ENCODE measurements at places on chromosomes 7 and 10.

GRCh38 chr7:45033931-45034290, 33.9 kb downstream of the CCM2 start:
- no peaks in the 10 kb centered on the region for H3K4me1 ChIP-seq
- no peak for DNase-seq
- H3K4me3 ChIP-seq: no peak overlapping the region
- no peaks in the 10 kb centered on the region for H3K27me3 ChIP-seq
- H3K27ac ChIP-seq: no peak overlapping the region

DNA sequence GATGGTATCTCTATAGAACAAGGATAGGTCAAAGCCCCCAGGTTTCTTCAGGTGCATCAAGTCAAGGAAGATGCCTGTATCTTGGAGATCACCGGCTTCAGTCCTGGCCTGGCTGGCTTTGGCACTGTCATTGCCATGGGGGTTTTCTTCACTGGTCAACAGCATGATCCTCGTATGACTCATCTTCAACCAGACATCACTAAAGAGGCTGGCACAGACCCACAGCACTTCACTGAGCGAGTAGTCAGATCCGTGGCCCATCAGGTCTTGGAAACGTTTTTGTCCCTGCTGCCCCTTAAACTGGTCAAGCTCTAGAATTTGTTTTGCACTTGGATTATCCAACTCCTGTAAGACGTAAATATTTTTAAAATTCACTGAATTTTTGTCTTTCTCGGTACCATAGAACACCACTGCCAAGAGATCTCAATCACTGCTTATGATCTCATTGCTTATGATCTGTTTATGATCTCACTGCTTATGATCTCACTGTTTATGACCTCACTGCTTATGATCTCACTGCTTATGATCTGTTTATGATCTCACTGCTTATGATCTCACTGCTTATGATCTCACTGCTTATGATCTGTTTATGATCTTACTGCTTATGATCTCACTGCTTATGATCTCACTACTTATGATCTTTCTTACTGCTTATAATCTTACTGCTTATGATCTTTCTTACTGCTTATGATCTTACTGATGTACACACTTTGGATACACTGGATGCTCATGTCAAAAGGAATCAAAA, 135.2 kb downstream of the CYP26A1 start:
- H3K4me1 ChIP-seq: no peaks in the 10 kb centered on the region
- DNase-seq: no peak
- no peak overlapping the region for H3K27ac ChIP-seq
- no peaks in the 10 kb centered on the region for H3K27me3 ChIP-seq
- H3K36me3 ChIP-seq: no peaks in the 10 kb centered on the region

GRCh38 chr7:135645296-135645904, 16.9 kb upstream of the STMP1 start:
- no peak for DNase-seq
- no peaks in the 10 kb centered on the region for H3K4me1 ChIP-seq
- no peak overlapping the region for H3K4me3 ChIP-seq
- H3K27me3 ChIP-seq: no peaks in the 10 kb centered on the region

DNA sequence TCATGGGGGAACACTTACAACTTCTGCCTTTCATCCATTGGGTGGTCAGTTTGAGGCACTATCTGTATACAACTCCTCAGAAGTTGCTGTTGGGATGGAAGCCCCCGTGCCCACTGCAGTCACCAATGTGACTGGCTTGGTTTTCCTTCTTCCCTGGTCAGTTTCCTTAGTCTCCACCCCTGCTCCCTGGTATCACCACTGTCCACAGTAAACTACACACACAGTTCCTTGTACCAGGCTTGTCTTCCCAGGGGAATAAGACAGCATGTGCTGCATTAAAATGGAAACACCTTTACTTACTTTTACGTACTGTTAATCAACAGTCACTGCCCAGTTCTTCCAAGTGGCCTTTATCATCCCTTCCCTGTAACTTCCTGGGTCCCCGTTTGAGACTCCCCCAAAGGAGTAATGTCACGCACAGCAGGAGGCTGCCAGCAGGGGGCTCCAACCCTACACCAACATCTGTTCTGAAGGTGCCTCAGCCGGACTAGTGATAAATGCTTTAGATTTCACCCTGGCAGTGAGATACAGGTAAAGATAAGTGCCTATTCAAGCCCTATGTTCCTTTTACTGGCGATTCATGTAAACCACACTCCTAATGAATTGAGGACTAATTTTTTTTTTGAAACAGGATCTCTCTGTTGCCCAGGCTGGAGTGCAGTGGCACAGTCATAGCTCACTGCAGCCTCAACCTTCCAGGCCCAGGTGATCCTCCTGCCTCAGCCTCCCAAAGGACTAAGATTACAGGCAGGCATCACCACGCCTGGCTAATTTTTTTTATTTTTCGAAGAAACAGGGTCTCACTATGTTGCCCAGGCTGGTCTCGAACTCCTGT, 45.3 kb upstream of the PIK3AP1 start:
- H3K4me3 ChIP-seq: no peak overlapping the region
- H3K27me3 ChIP-seq: no peaks in the 10 kb centered on the region
- DNase-seq: peak; percentile 72
- no peak overlapping the region for H3K27ac ChIP-seq
- H3K36me3 ChIP-seq: no peaks in the 10 kb centered on the region

DNA sequence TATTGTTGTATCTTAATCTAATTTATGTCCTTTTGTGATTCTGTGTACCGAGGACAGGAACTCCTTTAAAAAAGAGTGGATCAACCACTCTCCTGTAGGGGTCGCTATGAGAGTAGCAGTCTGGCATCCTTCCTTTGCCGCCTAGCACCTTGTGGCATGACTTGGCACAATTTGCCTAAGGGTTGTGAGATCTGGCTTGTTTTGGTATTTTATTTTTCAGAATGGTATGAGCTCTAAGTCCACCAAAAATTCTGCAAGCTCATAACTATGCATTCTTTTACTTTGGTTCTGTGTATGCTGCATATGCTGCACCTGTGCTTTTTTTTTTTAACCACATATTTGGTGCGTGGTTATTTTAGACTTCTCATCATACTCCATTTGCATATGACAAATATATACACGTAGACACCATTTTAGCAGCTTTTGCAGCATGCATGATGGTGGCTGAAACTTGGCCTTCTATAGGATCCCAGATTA, 112.8 kb downstream of the CDK14 start:
- H3K4me1 ChIP-seq: peaks cover 35% of the 10 kb centered on the region
- H3K36me3 ChIP-seq: no peaks in the 10 kb centered on the region
- no peak overlapping the region for H3K27ac ChIP-seq
- DNase-seq: no peak

GRCh38 chr7:150403376-150404171, 24.4 kb downstream of the ZNF775 start:
- no peaks in the 10 kb centered on the region for H3K36me3 ChIP-seq
- peaks cover 23% of the 10 kb centered on the region for H3K4me1 ChIP-seq
- DNase-seq: no peak
- H3K4me3 ChIP-seq: no peak overlapping the region
- H3K27me3 ChIP-seq: no peaks in the 10 kb centered on the region

GRCh38 chr7:130350945-130351790, 6.6 kb downstream of the CPA5 start:
- H3K36me3 ChIP-seq: no peaks in the 10 kb centered on the region
- no peak overlapping the region for H3K4me3 ChIP-seq

GRCh38 chr10:48215486-48216203, 58.9 kb downstream of the FRMPD2 start:
- no peaks in the 10 kb centered on the region for H3K4me1 ChIP-seq
- H3K4me3 ChIP-seq: no peak overlapping the region
- no peaks in the 10 kb centered on the region for H3K27me3 ChIP-seq
- no peaks in the 10 kb centered on the region for H3K36me3 ChIP-seq

DNA sequence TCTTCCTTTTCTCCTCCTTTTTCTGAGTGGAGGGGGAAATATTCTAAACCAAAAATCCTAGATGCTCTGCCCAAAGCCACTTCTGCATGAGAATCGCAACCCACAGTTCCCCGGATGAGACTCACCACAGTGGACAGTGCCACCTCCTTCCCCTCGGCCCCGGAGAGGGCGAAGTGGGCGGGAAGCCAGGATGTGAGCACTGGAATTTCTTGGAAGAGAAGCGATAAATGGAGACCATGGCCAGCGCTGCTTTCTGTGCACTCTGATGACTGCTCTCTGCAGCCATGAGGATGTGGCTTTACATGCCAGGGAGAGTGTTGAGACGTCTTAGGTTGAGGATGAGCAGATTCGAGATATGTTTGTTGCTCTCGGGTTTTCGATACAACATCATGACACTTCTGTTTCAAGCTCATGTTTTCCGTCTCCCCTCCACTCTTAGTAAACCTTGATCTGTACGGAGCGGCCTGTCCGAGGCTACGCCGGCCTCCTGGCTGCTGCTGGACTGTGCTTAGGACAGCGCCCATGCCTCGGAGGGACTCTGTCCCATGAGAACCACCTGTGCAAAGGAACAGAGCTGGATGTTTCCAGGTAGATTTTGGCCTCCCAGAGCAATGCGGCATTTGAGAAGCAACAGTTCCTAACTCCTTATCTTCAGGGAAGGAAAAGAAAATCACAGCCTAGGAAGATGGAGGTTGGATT, 414.6 kb upstream of the FOXK1 start:
- H3K27ac ChIP-seq: no peak overlapping the region
- no peaks in the 10 kb centered on the region for H3K27me3 ChIP-seq
- no peaks in the 10 kb centered on the region for H3K36me3 ChIP-seq
- H3K4me3 ChIP-seq: no peak overlapping the region

DNA sequence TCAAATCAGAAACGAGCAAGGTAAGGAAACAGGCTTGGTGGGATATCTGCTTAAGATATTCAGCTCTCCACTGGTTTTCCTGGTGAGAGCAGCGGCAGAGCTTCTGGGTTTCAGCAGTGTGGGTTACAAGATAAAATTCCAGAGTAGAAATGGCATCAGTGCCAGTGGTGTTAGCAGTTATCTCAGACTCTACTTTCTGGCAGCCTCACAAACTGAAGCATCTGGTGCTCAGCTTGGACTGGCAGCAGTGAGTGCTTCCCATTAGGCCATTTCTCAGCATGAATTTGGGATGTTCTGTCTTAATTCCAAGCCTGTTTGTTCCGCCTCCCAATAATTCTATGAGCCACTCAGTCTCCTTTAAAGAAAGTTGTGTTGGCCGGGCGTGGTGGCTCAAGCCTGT, 6.9 kb upstream of the GSTO2 start:
- H3K27me3 ChIP-seq: no peaks in the 10 kb centered on the region
- H3K36me3 ChIP-seq: peaks cover 14% of the 10 kb centered on the region
- DNase-seq: no peak

- H3K4me1 ChIP-seq: peaks cover 21% of the 10 kb centered on the region
- H3K27ac ChIP-seq: peak overlapping the region; percentile 73
- H3K27me3 ChIP-seq: no peaks in the 10 kb centered on the region
- peak; percentile 70 for DNase-seq
- no peaks in the 10 kb centered on the region for H3K36me3 ChIP-seq
These were observed 558 bp downstream of the VOPP1 start for GRCh38 chr7:55571511-55572377.

GRCh38 chr10:24715246-24715769, 8.4 kb downstream of the ARHGAP21 start:
- H3K4me3 ChIP-seq: no peak overlapping the region
- H3K27me3 ChIP-seq: no peaks in the 10 kb centered on the region
- no peak overlapping the region for H3K27ac ChIP-seq
- H3K36me3 ChIP-seq: no peaks in the 10 kb centered on the region

DNA sequence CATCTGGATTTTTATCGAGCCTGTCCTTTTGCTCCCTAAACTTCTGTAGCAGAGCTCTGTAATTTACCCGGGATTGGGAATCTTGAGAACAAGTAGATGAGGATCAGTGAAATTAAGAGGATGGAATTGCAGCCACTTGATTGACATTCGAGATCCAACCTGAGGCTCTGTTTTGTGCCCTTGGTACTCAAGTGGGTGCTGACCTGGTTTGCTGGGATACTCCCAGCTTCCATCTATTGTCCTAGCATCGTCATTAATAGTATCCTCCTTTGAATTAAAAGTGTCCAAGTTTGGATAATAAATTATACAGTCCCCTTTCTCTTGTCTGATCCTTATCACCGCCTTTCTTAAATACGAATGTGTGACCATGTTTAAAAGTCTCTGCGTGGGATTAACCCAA, 17.1 kb downstream of the CELF2 start:
- no peak overlapping the region for H3K27ac ChIP-seq
- DNase-seq: no peak
- H3K4me1 ChIP-seq: no peaks in the 10 kb centered on the region
- no peaks in the 10 kb centered on the region for H3K27me3 ChIP-seq
- no peak overlapping the region for H3K4me3 ChIP-seq

DNA sequence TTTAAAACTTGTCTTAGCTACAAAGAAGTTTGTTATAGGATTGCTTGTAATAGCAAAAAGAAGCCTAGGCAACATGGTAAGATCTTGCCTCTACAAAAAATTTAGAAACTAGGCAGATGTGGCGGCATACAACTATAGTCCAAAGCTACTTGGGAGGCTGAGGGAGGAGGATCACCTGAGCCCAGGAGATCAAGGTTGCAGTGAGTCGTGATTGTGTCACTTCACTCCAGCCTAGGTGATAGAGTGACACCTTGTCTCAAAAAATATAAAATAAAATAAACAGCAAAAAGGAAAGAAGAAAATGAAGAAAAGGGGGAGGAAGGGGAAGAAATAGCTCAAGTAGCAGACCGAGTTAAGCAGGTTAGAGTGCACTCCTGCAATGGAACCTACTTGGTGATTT, 47.0 kb upstream of the MPP7 start:
- no peak overlapping the region for H3K4me3 ChIP-seq
- H3K36me3 ChIP-seq: no peaks in the 10 kb centered on the region
- DNase-seq: no peak

DNA sequence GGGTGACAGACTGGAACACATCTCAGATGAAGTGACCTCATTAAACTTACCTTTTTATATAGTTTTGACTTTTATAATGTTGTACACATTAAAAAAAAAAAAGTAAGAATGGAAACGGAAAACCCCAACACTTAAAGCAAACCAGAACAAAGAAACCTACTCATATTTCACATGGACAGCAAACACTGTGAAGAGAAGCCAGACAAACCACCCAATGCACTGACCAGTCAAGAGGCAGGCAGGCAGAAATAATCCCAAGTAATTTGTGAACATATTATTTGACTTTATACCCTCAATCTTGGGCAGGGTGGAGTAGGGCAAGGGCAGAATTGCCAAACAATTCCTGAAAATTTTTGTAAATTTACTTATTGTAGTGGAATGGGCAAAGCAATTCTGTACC, 39.8 kb downstream of the WAPL start:
- DNase-seq: no peak
- no peaks in the 10 kb centered on the region for H3K36me3 ChIP-seq
- H3K27ac ChIP-seq: no peak overlapping the region
- no peaks in the 10 kb centered on the region for H3K27me3 ChIP-seq
- H3K4me3 ChIP-seq: no peak overlapping the region

DNA sequence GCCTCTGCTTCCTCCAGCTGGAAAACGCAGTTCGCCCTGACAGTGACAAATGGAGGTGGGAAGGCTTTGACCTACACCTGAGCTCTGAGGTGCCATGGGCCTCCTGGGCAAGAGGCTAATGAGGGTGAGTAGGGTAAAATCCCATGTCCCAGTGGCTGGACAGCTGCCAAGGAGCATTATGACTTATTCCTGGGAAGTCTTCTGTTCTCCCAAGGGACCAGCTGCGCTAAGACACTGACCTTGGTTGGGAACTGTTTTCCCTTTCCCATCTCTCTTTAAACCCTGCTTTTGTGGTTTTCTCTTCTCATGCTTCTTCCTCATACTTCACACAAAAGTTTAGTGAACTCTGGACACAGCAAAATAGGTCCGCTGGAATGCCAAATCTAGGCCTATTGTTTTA, 72.6 kb downstream of the COPG2 start:
- no peaks in the 10 kb centered on the region for H3K4me1 ChIP-seq
- H3K4me3 ChIP-seq: no peak overlapping the region
- H3K36me3 ChIP-seq: no peaks in the 10 kb centered on the region
